Astrocyte of the hippocampus (primary cell): ENCODE measurements at places on chromosomes 12 and 14.

DNA sequence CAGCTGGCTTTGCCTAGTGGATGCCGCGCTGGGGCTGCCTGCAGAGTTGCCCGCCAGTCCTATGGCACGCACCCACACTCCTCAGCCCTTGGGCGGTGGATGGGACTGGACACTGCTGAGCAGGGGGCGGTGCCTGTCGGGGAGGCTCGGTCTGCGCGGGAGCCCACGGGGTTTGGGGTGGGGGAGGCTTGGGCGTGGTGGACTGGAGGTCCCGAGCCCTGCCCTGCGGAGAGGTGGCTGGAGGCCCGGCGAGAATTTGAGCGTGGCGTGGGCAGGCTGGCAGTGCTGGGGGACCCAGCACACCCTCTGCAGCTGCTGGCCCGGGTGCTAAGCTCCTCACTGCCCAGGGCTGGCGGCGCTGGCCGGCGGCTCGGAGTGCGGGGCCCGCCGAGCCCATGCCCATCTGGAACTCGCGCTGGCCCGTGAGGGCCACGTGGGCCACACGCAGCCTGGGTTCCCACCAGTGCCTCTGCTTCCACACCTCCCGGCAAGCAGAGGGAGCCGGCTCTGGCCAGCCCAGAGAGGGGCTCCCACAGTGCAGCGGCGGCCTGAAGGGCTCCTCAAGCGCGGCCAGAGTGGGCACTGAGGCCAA is 68.1 kb downstream of the ETNK1 start:
- DNase-seq = no peak

- DNase-seq = no peak
These were observed 31.7 kb downstream of the FGD4 start for GRCh38 chr12:32431025-32431424.

DNA sequence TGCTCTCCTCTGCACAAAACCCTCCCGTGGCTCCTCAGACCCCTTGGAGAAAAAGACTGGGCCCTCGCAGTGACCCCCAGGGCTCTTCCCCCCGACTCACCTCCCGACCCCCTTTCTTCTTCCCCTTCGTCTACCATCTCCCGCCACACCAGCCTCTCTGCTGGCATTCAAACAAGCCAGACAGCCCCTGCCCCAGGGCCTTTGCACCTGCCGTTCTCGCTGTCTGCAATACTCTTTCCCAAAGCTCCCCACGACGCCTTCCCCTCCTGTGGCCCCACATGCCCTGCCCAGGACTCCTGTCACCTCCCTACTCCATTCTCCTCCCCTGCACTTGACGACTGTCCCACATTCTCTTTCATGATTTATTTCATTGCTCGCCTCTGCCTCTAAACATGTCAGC is 115.7 kb downstream of the PHETA1 start:
- DNase-seq = no peak

DNA sequence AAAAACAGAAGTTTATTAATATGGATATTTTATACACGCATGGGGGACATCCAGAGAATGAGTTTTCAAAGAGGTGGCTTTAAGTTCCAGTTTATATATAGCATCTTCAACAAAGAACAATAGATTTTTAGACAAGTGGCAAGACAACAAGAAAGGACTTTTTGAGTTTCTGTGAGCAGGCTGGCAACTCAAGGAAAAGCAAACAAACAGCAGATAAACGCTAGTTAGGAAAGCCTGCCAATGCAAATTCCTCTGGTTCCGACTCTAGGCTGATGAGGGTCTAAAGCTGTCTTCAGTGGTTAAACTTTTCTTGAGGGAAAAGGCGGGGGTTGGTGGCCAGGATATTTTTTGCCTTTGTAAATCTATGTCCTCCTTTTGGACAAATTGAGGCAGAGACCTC is 78.4 kb upstream of the EEA1 start:
- DNase-seq = peak; percentile 59

DNA sequence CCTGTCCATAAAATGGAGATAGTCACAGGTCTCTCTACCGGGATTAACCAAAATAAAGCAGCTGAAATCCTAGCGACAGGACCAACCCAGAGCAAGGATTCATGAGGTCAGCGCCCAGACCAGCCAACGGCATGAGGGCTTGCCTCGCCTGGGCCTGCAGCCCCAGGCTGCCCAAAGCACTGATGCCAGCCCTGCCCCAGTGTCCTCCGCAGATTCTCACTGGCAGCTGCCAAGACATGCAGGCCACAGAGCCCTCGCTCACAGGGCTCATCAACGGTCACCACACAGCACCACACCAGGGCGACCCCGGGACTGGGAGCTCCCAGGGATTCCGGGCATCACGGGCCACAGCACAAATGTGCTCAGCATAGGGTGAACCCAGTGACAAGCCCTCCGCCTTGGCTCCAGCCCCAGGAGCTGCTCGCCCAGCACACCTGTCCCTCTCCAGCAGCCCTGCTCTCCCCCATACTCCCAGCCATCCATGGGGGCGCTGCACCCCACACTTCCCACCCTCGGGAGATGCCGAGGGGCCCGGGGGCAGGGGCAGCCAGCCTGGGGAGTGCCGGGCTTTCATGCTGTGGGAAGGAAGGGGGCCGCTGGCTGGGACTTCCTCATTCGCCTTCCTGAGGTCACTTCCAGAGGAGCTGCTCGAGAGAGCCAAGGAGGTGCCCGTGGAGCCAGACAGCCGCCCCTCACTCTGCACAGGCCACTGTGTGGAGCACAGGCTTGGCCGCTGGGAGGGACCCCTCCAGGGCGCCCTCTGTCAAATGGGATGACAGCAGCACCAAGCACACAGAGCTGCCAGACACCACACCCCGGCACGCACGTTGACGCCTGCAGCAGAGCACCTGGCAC is 14.1 kb downstream of the RAB35 start:
- no peak for DNase-seq

- DNase-seq = no peak
These were observed 27.3 kb downstream of the ZC3H14 start for GRCh38 chr14:88590173-88590572.

- no peak for DNase-seq
These were observed 177.8 kb upstream of the EGLN3 start for GRCh38 chr14:34128665-34129064.

DNA sequence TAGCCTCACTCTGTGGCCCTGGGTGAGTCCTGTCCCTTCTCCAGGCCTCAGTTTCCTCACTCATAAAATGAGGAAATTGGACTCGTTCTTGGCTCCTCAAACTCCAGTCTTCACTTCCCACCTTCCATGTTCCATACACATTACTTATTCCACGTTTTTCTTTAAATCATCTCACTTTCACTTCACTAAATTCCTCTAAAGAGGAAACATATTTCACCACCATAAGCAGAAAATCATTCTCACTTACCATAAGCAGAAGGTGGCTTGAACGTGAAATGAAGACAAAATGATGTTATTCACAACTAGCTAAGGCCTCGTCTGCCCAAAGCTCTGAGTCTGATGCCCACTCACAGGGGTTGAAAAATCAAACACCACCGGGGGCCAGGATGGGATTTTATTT is 278.3 kb downstream of the ADGRD1 start:
- DNase-seq = no peak

GRCh38 chr14:72550513-72550912 is 343.4 kb downstream of the DPF3 start:
- DNase-seq = no peak

DNA sequence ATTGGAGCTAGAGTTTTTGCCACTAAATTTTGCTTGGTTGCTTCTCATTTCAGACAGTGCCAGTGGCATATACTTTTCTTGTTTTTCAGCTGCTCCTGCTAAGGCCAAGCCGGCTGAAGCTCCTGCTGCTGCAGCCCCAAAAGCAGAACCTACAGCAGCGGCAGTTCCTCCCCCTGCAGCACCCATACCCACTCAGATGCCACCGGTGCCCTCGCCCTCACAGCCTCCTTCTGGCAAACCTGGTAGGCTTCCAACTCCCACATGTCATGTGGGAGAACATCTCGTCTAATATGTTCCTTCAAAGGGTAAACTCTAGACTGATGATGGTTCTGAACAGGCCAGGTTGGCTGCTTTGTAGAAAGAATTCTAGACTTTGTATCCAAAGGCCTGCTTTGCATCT is 11.0 kb downstream of the DLST start:
- DNase-seq = no peak

DNA sequence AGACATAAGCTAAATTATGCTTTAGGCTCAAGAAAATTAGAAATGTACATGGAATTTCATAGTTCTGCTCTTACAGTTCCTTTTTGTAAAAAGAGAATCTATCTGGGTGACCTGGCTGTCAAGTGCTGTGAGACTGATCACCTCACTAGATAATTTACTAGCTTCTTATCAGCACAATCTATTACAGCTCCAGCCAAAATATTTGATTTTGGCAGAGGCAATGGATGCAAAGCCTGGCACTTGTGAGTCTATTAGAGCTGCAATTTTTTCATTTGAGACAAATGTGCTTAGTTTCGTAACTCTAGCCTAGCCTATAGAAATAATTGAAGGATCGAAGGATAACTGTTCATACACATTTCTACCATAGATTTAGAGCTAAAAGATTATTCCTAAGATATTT is 927.5 kb downstream of the SLC6A15 start:
- no peak for DNase-seq

- DNase-seq = no peak
These were observed 611.8 kb downstream of the ETNK1 start for GRCh38 chr12:23236811-23237210.

- DNase-seq = peak; percentile 23
These were observed 417.1 kb upstream of the CCDC196 start for GRCh38 chr14:66069036-66069435.

GRCh38 chr12:1170411-1170810 is 179.4 kb downstream of the ERC1 start:
- DNase-seq = no peak

- DNase-seq = no peak
These were observed 8.4 kb upstream of the NR4A1 start for GRCh38 chr12:52042706-52043385.

DNA sequence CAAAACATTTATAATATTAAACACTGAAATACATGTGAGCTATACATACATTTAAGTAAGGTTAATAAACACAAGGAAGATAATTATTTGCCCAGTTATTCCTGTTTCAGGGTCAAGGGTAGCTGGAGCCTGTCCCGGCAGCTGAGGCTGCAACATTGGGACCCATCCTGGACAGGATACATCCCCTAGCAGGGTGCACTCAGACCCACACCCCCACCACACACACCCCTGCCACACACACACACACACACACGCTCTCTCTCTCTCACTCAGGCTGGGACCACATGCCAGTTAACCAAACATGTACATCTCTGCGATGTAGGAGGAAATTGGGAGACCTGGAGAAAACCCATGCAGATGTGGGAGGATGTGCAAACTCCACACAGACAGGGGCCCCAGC is 112.6 kb upstream of the TMCC3 start:
- DNase-seq = no peak

DNA sequence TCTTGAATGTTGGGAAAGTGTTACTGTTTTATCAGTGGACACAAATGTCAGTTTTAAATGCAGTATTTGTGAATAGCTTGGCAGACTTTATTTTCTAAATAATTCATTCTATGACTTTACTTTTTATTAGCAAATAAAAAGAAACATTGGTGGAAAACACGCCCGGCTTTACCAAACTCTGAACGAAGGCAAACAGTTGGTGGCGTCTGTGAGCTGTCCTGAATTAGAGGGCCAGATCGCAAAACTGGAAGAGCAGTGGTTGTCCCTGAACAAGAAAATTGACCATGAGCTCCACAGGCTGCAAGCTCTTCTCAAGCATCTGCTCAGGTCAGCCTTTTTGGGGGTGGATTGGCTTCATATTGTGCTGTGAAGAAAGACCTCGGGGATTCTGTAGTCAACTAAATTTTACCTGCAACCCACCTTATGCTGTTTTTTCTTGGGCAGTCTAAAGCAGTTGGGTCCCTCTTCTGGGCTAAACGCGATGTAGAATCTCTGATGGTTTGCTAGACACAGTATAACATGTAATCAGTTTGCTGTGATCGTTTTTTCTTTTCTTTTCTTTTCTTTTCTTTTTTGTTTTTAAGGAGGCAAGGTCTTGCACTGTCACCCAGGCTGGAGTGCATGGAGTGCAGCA is 156.4 kb downstream of the ESR2 start:
- DNase-seq = no peak

DNA sequence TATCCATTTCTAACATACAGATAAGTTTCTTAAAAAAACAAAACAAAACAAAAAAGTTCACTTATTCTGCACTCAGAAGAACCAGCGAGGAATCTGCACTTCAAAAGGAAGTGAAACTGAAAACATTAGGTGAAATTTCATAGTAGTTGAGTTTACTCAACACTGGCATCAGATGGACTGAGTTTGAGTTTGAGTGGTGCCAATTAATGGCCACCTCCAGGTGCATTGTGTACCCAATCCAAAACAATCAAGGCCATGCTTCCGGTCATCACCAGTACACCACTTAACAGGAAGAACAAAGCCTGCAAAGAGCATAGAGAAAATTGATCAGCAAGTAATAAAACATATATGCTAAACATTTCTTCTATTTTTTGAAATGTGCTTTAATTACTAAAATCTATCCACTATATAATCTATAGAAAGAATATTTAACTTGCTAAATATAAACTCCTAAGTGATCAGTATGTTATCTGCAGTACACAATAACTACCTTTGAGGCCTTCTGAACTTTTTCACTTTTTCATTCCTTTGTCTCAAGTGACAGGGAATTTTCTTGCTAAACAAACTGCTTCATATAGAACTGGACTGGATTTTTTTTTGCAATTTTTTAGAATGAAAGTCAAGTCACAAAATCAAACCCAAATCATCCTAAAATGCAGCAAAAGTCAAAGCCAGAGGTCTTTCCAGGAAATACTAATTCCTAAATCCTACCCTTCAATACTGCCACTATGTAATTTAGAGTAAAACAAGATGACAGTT is 11.5 kb downstream of the SLC38A2 start:
- DNase-seq = no peak

- DNase-seq = no peak
These were observed 16.2 kb downstream of the SYNE3 start for GRCh38 chr14:95500201-95500681.

DNA sequence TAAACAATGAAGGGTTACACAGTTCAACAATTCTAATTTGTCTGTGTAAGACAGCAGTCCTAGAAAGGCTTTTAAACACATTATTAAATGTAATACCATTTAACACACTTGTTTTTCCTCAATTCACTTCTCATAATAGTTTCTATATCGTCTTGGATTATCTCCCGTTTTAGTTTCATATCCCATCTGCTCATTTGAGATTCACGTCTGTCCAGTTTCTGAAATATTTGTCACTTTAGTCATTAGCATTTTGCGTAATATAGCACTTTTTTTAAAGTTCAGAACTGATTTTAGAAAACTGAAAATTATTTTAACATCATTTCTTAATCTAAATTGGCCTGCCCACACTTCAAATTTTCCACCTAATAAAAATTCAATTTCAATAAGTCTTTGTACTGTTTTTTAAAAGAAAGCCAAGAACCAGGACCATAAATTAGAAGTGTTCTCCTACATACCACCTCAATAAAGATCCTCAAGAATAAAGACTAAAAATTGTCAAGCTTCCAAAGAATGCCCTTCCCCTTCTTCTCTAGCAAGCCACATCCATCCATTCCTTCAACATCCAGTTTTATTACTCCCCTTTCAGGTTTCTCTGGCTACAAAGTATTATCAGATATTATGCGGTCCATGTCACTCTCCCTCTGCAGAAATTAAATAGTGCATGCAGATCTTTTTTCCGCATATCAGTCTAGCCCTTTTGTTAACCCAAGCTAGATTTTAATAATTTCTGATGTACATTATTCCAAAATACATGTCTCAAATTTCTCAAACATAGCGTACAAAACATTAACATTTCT is 11.9 kb downstream of the MED13L start:
- no peak for DNase-seq
